ENCODE measurements at places on chromosomes 11 and 22.

DNA sequence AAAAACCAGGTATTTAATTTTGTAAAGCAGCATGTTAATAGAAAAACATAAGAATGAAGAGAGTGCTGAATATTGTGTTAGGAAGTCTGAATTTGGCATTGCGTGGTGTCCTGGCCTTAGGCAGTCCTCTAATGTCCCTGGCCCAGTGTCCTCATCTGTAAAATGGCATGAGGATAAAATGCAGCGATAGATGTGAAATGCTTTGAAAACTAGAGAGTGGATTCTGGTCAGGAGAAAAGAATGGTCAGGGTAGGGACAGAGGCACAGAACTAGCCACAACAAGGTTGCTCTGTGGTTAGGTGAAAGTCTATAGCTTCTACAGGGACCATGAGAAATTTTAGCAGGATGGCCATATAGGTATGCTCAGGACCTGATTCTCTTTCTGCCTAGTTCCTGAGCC is 18.9 kb downstream of the RNF185 start:
- DNase-seq = no peak

DNA sequence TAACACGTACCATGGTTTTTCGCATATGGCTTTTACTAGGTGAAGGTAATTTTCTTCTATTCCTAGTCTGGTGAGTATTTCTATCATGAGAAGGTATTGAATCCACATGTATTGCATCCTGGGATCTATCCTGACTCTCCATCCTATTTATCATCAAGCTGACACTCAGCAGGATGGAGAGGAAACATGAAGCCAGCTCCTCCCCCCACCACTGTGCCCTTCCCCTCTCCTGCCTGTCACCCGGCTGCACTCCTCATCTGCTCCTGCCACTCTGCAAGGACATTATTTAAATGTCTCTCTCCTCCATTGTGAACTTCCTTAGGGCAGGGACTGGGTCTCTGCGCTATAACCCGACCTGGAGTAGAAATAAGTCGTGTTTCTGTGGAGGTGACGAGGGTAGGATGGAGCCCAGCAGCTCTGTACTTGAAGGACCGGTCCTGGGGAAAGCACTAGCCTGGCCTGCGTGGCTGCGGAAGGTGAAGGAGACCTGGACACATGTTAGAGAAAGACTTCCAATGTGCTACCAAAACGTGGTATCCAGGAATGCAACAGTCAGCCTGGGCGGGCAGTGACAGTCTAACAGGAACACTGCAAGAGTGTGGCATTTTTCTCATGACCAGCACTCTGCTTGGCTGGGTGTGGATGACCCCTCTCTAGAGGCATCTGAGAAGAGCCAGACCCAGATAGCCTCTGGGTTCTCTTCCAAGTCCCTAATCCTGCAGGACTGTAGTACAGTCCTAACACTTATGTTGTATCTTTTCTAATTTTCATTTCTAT is 111.2 kb downstream of the MICAL3 start:
- DNase-seq = no peak

DNA sequence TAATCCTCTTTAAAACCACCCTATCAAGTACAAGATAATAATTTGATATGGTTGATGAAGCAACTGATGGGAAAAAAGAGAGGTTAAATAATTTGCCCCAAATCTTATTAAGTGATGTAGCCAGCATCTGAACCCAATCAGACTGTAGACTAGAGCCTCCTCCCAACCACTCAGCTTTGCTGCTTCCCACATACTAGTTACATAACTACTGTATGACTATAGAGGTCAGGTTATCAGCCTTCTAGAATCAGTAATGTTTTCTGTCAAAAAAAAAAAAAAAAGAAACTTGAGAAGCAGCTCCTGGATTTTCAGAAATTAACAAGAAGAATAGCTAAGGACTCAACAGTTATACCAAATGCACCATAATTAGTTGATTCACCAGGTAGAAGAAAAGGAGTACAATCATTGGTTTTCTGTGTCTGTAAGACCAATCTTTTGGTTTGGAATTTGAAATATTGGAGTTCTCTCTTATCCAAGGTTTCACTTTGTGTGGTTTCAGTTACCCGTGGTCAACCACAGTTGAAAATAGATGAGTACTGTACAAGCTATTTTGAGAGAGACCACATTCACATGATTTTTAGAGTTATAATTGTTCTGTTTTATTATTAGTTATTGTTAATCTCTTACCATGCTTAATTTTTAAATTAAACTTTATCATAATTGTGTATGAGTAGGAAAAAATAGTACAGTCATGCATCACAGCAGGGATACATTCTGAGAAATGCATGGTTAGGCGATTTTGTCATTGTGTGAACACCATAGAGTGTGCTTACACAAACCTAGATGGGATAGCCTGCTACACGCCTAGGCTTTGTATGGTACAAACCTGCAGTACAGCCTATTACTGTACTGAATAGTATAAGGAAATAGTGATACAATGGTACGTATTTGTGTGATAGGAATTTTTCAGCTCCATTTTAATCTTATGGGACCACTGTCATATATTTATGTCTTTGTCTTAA is 72.2 kb downstream of the PDHX start:
- DNase-seq = no peak

GRCh38 chr22:27820896-27821866 is 19.6 kb upstream of the MN1 start:
- no peak for DNase-seq

GRCh38 chr22:19730198-19730597 is 6.9 kb downstream of the GP1BB start:
- DNase-seq = no peak

- no peak for DNase-seq
Measured at GRCh38 chr22:49040754-49041467, 786.8 kb downstream of the BRD1 start.

DNA sequence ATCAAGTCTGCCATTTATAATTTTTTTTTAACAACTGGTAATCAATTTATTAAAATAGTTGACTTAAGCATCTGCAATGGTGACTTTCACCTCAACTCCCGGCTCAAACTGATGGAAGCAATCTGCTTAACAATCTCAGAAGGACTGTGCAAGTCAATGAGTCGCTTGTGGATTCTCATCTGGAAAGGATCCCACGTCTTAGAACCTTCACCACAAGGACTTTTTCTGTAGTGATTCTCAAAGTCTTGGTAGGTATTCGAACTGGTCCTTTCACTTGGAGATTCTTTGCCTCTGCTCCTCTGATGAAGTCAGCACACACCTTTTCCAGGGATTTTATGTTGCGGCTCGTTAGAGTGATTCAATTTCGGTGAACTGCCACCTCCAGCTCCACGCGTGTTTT is 7.3 kb downstream of the RSF1 start:
- DNase-seq = no peak

DNA sequence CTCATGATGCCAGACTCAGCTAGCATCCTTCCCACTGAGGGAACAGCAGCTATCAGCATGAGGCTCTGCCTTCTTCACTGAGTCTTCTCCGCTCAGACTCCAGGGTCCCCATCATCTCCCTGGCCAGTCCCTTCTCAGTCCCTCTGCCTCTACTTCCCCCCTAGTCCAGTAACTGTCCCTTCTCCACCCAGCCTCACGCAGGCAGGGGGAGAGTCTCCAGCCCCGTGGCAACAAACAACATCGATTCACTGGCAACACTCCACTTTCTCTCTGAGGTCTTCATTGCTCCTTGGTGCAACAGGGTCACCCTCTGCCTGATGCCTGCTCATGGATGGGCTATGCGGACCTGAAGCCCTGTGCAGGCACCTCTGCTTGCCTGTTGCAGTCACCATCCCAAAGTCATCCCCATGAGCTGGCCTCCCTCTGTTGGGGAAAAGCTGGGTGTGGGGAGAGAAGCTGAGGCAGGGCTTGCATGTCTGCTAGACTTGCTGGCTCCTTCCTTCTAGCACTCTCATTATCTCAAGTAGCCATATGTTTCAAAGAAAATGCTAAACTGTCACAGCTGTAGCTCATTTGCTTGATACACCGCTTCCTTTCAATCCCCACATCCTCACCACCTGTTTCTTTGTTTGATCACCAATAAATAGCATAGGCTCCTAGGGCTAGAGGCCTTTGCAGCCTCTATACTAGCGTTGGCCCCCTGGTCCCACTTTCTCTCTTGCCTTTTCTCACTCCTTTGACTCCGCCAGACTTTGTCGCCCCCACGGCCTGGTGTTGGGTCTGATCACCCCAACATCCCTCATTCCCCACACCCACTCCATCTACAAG is 4.3 kb upstream of the BCR start:
- no peak for DNase-seq

DNA sequence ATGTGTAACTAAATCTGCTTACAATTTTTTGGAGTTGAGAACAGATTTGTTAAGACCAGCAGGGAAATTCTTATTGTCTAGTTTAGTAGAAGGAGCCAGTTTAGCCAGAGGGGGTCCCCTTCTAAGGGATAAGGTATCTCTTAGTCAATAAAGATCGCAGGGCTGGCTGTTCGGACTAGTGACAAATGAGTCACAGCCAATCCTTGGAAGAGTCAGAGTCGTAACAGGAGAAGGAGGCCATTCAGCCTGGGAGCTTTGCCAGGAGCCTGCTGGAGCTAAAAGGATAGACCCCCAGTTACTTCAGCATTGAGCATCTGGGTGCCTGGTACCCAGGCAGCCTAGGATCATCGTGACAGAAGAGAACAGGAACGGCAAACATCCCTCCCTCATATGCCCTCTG is 191.6 kb upstream of the ARHGAP20 start:
- no peak for DNase-seq

GRCh38 chr11:19232910-19233503 is 7.7 kb downstream of the E2F8 start:
- DNase-seq = no peak

DNA sequence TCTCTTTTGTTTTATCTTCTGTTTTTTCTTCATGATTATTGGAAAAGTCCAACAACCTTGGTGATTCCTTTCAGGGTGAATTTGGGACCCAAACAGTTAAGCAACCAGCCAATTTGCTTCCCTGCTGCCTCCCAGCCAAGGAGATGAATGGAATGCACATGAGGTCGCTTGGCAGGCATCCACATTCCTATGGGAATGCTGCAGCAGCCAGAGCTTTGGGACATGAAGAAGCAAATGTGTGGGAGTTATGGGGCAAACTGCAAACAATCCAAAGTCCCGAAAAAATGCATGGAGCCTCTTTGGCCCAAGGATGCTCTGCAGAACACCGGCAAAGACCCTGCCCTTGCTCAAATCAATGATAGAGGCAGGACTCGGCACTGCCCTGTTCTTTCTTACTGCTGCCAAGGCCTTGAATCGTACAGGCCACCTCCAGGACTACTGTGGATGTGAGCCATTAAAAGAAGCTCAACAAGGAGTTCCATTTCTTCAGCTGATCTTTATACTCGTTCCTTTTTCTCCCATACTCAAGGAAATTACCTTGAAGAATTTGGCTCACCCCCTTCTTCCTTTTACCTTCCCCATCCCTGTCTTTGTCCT is 117.3 kb upstream of the TEAD1 start:
- DNase-seq = no peak

- DNase-seq = no peak
Measured at GRCh38 chr11:64036087-64037026, 626 bp downstream of the FLRT1 start.

DNA sequence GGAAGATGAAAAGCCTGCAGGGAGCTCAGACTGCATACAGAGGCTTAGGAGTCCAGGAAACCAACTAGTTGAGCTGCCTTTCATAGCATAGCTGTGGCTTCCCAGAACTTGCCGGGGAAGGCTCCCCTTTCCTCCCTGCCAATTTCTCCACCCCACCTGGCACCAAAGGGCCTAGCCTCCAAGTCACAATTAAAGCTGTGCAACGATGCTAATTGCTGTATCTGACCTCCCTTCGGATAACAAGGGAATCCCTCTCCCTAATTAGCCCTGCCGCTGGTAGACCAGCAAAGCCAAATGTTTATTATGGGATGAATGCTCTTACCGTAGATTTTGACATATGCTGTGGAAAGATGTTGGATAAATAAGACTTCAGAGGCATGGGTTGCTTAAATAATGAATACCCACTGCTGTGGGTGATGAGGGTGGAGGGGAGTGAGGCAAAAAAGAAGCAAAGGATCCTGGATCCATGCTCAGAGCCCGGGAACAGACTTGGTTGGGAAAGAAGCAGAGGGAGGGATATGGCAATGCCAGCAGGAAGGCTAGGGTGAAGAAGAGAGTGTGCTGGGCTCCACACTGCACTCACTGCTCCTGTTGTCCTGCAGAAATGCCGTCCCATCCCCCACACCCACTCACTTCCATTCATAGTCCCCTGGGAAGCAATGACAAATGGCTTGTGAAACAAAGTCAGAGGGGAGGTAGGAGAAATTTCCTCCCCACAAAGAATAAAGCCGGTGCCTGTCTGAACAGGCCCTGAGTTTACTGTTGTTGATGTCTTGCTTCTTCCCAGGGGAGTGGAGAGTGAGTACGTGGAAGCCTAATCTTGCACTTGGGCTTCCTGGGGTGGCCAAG is 608.1 kb upstream of the CADM1 start:
- DNase-seq = no peak

GRCh38 chr11:118708296-118708695 is 28.8 kb upstream of the TREH start:
- DNase-seq = no peak

- DNase-seq = no peak
Measured at GRCh38 chr11:118908901-118909618, 16.7 kb downstream of the BCL9L start.

DNA sequence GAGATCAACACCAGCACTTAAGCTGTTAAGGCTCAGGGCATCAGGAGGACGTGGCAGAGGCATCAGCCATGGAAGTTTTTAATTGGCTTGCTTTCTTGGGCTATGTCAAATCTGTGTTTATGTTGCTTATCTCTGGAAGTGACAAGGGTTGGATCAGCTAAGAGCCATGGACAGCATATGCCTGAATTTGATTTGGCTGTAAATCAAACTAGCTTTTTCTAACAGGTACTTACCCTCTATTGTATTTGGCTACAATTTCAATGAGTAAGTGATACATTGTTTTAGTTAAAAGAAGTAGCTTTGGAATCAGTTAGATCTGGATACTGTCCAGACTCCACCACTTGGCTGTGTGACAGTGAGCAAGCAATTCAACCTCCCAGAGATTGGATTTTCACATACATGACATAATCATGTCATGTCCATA is 936.6 kb downstream of the OPCML start:
- DNase-seq = no peak

DNA sequence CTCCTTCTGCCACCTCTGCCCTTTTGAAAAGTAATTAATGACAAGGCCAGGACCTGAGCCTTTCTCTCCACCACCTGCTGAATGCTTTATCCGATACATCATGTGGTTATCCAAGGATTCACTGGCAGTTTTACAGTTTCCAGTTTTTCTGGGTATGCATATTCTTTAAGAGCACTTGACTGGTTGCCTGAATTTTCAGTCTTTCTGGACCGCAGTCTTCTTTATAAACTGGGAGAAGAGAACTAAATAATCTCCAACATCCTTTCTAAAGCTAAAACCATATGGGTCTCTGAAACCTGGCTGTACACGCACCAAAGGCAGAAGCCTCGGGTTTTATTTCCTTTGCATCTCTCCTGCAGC is 65.1 kb downstream of the BTG4 start:
- no peak for DNase-seq

GRCh38 chr11:16297332-16297731 is 59.0 kb downstream of the SOX6 start:
- DNase-seq = no peak

Measured in stimulated activated CD4-positive, alpha-beta T cell treated with anti-CD3 and anti-CD28 coated beads, TNF-alpha, amount 100 ng/mL, for 48 hours (primary cell).